ENCODE measurements at places on chromosomes 7 and 10.

GRCh38 chr10:61472090-61472674, 19.0 kb upstream of the TMEM26 start:
- DNase-seq = no peak

DNA sequence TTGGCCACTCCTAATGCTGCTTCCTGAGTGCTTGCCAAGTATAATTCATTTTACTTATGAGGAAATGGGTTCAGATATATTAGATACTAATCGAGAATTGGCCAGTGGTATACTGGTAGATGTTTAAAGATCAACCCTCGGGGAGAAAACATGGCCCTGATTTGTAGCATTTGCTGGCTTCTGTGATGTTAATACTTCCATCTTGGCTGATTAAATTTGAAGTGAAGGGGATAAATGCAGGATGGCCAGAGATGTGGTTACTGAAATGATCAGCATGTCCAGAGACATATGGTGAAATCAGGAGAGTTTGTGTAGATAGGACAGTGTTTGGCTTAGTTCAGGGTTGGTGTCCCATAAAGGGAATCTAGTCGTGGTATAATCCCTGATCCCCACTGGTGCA, 11.2 kb downstream of the UBE2D4 start:
- no peak for DNase-seq

DNA sequence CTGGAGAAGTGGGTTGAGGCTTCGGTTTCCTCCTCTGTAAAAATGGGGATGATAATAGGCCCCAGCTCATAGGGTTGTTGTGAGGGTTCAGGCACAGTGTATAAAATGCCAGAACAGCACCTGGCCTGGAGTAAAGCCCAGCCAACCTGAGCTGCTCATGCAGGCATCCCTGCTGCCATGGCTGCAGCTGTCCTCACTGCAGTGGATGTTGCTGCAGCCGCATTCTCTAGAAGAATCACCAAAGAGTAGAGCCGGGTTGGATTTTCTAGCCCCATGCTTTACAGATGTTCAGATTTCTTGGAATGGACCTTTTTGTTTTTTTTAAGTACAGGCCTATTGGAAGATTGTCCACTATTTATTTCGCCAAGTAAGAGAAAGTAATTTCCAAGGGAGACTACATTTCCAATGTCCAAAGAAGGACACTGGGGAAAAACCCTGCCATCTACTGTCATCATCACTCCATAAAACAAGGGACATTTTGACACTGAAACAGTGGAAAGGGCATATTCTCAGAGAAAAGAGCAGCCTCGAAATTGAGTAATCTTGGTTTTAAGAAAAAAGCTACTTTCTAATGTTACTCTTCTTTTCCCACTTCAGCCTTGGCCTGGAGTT, 147.5 kb upstream of the TCF7L2 start:
- DNase-seq = no peak

DNA sequence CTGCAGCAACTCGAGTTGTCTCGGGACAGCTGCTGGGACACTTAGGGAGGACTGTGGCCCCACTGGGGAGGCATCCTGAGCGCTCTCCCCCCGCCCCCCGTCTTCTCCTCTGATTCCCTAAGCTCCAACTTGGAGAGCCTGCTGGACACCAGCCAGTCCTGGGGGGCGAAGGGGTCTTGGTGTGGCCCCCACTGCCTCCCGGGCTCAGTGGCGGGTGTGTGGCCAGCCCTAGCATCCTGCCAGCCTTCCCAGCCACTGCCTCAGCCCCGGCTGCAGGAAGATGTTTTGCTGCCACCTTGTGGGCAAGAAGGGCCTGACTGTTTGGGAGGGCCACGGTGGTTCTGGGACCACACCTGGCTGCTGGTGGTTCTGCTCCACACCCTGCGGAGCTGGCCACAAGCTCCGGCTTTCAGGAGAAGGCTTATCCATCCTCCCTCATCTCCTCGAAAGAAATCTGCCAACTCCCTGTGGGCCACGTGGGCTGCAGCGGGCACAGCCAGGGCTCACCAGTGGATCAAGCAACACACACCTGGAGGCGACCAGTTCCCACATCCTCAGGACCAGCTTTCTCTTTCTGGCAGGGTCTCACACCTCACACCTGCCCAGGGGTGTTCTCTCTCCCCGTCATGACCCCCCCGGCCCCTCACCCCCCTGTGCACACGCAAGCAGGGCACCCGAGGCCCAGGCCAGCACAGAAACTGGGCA, 24.8 kb downstream of the AGAP3 start:
- DNase-seq = peak; percentile 73

GRCh38 chr10:4701016-4701415, 125.0 kb upstream of the AKR1E2 start:
- no peak for DNase-seq

DNA sequence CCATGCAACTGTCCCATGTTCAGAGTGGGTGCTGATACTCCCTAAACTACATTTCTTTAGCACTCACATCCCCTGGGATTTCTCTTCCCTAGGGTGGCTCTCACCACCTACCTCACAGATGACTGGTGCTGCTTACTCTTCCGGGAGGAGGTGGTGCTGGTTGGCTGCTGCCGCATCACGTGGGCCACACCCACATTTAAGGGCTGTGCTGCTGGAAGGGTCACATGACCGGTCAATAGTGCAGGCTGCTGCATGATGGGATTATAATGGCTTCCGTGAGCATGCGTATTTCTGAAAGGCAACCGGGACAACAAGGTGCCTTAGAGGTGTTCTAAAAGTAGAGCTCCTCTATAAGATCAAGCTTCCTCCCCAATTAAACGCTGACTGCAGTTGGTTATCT, 76.8 kb downstream of the CLEC2L start:
- no peak for DNase-seq

DNA sequence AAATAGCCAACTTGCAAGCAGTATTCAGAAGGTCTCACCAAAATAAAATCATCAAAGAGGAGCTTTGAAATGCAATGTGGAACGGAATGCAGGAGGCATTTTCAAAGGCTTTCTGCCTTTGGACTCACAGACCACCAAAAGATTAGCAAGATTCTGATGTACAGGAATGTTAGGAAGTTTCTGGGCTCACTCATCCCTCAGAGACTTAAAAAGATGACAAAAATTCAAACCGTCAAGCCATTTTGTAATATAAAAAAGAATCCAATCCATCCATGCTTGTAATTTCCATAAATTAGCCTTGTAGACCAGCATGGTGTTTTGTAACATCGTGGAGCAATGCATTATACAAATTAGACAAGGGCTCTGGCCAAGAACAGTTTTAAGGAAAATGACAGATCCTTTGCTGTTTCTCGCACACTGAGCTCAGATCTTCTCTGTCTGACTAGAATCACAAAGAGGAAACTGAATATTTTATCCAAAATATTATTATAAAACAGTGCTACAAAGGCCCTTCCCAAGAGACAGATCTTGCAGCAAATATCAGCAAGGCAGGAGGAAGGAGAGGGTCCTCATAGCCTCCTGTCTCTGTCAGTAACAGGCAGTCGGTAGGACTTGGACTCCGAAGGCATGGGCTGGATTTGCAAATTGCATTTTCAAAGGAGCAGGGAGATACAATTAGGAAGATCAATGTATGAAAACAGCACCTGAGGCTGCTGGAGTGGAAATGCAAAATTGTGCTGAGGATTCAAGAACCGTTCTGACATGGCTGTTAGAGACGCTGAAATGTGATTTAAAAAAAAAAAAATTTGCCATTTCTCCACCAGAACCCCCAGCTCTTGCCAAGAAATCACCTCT, 57.4 kb upstream of the NRP1 start:
- no peak for DNase-seq

All from activated CD4-positive, alpha-beta T cell treated with anti-CD3 and anti-CD28 coated beads, Interleukin-2, Interleukin-4, amounts not matched to agents 100 ng/mL and 50 ng/mL, durations not matched to agents 16 hours and 8 hours (primary cell).